ENCODE measurements at places on chromosomes 5 and 9.

GRCh38 chr9:88812938-88813637, 178.2 kb upstream of the S1PR3 start:
- no peak for DNase-seq

DNA sequence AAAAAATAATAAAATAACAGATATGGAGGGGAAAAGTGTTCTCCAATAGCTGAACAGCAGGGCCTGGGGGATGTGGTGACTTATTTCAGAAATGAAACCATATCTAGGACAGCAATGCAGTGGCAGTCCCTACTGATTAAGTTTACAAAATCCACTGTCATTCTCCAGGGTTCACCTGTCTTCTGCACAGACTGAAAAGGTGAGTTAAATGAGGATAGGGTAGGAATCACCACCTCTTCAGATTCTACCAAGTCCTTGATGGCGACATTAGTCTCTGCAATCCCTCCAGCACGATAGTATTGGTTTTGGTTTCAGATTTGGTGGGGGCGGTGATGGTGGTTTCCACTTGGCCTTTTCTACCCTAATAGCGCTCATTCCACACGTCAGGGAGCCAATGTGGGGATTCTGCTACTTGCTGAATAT, 32.3 kb upstream of the NPM1 start:
- DNase-seq: no peak

GRCh38 chr9:71620331-71620730, 148.0 kb downstream of the CEMIP2 start:
- DNase-seq: no peak

- no peak for DNase-seq
Observed at GRCh38 chr9:132486706-132487350, 76.8 kb downstream of the CFAP77 start.

GRCh38 chr9:126805554-126806262, 868 bp downstream of the ZBTB43 start:
- DNase-seq: no peak

GRCh38 chr5:74587890-74588289, 52.6 kb downstream of the ENC1 start:
- DNase-seq: no peak

- no peak for DNase-seq
Observed at GRCh38 chr5:113378081-113378480, 56.7 kb downstream of the TSSK1B start.
